ENCODE measurements at places on chromosomes 4 and X.

GRCh38 chr4:130296448-130296847 lies 1200.5 kb downstream of the C4orf33 start:
- no peak for DNase-seq

- DNase-seq: no peak
These were observed 25.7 kb downstream of the SLC39A8 start for GRCh38 chr4:102319594-102319993.

GRCh38 chrX:18721683-18722499 lies 14.4 kb downstream of the PPEF1 start:
- DNase-seq: peak; percentile 48

DNA sequence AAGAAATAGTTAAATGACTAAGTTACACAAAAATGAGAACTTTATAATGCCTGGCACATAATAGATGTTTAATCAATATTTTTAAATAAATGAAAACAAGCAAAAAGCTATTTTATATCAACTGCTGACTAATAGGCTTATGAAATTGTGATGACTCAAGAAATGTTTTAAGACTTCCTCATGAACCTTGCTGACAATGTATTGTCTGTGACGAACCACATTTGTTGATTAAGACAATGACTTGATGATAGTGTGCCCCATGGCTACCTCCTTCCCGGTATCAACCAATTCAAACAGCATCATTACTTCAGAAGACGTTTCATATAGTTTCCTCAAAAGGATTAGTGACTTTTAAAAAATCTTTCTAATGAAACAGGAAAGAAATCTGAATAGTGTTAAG lies 7.9 kb downstream of the CXCL6 start:
- no peak for DNase-seq

DNA sequence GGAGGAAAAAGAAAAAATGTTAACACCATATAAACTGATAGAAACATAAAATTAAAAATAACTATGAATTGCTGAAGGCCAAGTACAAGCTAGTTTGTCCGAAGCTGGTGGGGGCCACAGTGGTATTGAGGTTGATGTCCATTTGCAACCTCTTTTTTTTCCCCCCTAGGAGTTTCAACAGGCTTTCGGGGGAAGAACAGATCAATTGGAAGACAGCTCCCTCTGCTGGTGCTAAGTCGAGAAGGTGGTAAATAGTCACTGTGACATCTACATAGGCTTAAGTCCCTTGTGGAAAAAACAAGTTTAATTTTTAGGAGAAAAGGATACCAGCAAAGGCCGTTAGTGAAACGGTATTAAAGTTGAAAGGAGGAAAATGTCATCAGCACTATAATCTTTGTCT lies 115.7 kb upstream of the ZXDA start:
- DNase-seq: peak; percentile 51

GRCh38 chrX:118493653-118494297 lies 1.8 kb upstream of the DOCK11 start:
- DNase-seq: no peak

GRCh38 chr4:99841129-99841528 lies 24.5 kb downstream of the DAPP1 start:
- DNase-seq: no peak

DNA sequence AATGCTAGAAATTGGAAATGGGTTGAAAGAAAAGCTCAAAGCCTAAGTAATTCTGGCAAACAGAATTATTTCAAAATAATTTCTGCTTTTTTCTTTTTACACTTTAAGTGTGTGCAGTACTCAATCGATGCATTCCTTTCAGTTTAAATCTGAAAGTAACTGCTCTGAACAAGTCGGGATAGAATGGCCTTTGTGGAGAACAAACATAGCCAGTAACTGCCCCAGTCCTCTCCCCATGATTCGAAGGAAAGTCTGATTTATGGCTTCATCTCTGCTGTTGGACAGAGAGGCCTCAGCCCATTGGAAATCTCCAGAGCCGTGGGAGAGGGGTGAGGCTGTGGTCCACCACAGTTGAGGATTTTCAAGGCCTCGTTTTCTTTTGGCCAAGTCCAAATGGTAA lies 174.0 kb upstream of the TLL1 start:
- no peak for DNase-seq

- DNase-seq: no peak
These were observed 21.9 kb upstream of the CYP4V2 start for GRCh38 chr4:186169333-186169944.

DNA sequence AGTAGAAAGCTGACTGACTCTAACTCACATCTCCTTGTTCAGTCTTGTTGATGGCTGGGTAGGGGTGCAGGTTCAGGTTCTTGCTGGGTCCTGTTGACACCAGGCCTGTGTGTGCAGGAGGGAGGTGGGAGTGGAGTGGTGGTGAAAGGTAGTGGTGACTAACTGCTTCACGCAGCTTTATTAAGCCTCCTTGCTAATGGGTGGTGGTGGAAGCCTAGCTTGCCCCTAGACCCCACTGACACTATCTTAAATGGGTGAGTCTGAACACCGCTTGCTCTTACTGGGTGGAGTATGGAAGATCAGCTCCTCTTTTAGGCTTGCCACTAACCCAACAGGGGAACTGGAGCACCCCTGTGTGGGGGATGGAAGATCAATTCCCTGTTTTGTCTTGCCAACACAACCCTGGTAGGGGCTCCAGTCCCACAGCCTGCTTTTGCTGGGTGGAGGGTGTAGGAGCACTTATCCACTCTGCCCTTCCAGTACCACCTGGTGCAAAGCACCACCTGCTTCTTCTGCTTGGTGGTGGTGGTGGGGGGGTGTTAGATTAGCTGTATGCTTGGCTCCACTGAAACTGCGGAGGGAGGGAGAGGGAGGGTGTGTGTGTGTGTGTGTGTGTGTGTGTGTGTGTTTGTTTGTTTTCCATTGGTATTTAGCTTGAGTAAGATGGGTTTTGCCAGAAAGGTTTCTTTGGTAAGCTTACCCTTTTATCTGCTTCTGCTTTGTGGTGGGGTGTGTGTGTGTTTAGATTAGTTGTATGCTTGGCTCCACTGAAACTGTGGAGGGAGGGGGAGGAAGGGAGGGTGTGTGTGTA lies 25.6 kb downstream of the KDM6A start:
- DNase-seq: no peak

DNA sequence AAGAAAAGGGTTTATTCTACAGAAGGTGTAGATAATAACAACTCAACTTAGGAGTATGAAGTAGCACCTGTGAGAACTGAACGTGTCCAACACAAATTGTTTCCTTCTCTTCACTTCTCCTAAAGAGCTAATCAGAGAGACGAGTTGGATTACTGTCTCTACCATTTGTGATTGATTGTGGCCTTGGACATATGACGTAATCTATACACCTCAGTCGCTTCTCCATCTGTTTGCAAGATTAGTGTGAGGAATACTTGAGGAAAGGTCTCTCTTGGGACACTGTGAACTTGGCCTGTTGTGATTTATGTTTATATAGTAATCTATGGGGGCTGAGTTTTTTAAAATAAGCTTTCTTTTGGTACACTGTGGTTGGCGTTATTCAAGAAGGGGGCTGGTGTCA lies 182.0 kb downstream of the ZNF330 start:
- DNase-seq: no peak

GRCh38 chrX:115013705-115014104 lies 3.7 kb downstream of the IL13RA2 start:
- DNase-seq: no peak

GRCh38 chrX:143964549-143964948 lies 80.7 kb downstream of the UBE2NL start:
- no peak for DNase-seq

DNA sequence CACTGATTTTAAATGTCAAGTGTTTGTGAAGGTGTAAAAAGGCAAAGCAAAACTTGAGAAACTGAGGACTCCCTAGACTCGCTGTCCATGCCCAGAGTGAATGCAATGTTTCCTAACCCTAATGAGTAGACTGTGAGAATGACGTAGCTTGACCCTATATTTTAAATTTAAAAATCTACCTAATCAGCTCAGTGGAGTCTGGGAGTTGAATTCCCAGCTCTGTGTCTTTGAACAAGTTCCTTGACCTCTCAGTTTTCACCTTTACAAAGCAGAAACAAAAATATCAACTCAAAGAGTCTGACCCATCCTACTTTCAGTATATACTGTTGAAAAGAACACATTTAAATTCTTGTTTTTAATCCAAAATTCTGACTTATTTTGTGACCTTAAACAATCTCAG lies 2.3 kb downstream of the FGA start:
- no peak for DNase-seq

GRCh38 chr4:80302616-80303223 lies 32.8 kb upstream of the CFAP299 start:
- DNase-seq: no peak

GRCh38 chrX:30161043-30161442 lies 54.3 kb upstream of the MAGEB2 start:
- no peak for DNase-seq

DNA sequence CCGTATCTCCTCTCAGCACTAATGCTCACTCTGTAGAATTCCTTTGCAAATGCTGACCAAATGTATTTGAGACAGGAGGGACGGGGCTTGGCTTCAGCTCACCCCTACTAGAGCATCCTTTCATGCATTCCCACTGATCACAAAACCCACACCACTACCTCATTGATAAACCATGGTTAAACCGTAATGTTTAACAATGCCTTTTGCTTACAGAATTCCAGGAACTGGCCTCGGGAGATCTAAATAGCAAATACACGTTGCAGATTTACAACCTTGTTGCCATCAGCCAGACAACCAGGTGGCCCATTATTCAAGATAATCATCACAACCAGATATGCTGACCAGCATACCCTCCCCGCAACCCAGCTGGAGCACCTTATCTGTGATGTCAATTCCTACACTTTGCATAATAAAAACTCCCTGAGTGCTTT lies 391.9 kb downstream of the KCTD8 start:
- no peak for DNase-seq

GRCh38 chr4:952881-953573 lies 20.3 kb downstream of the DGKQ start:
- no peak for DNase-seq

GRCh38 chr4:174505007-174505406 lies 17.3 kb downstream of the HPGD start:
- DNase-seq: no peak

DNA sequence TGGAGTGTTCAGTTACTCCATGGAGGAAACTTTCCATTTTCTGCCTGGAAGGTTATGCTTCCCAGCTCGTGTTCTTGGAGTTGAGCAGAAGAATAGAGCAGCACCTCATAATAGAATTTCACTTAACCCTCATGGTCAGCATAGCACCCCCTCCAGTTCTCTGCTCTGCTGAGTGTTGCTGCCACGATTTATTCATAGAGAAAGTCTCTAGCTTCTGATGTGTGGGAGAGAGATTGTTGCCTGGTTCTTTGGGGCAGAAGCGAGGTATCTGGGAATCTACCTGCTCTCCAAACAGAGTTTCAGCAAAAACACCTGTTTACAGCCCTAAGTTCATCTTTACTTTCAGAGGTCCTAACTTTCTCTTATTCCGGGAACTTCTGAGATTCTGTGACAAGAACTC lies 3.9 kb upstream of the DTHD1 start:
- DNase-seq: no peak

GRCh38 chrX:123348468-123348867 lies 164.4 kb downstream of the GRIA3 start:
- DNase-seq: no peak

DNA sequence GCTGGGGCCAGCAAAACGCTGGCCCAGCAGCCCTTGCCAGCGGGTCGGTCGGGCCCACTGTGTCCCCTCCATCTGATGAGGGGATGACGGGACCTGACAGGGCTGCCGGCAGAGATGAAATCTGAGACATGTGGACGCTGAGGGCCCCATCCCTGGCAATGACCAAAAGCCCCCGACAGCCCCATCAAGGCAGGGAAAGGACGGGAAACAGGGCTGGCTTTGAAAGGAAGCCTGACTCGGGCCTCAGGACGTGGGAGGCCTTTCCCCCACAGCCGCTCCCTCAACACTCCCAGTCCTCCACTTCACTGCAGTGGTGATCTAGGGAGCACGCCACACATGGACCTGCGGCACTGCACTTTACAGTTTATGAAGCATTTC lies 202.4 kb downstream of the AFAP1 start:
- no peak for DNase-seq

DNA sequence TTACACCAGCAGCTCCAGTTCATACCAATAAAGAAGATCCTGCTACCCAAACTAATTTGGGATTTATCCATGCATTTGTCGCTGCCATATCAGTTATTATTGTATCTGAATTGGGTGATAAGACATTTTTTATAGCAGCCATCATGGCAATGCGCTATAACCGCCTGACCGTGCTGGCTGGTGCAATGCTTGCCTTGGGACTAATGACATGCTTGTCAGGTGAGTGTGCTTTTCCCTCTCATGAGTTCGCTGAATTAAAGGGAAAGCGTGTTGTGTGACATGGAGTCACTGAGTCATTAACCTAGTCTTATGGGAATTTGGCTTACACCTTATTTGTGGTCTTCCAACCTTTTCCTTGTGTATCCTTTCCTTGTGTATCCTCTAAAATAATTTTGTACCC lies 15.9 kb downstream of the TMEM165 start:
- no peak for DNase-seq

- no peak for DNase-seq
These were observed 13.8 kb upstream of the UVSSA start for GRCh38 chr4:1333256-1333655.

GRCh38 chr4:173777921-173778320 lies 247.9 kb upstream of the HAND2 start:
- no peak for DNase-seq

DNA sequence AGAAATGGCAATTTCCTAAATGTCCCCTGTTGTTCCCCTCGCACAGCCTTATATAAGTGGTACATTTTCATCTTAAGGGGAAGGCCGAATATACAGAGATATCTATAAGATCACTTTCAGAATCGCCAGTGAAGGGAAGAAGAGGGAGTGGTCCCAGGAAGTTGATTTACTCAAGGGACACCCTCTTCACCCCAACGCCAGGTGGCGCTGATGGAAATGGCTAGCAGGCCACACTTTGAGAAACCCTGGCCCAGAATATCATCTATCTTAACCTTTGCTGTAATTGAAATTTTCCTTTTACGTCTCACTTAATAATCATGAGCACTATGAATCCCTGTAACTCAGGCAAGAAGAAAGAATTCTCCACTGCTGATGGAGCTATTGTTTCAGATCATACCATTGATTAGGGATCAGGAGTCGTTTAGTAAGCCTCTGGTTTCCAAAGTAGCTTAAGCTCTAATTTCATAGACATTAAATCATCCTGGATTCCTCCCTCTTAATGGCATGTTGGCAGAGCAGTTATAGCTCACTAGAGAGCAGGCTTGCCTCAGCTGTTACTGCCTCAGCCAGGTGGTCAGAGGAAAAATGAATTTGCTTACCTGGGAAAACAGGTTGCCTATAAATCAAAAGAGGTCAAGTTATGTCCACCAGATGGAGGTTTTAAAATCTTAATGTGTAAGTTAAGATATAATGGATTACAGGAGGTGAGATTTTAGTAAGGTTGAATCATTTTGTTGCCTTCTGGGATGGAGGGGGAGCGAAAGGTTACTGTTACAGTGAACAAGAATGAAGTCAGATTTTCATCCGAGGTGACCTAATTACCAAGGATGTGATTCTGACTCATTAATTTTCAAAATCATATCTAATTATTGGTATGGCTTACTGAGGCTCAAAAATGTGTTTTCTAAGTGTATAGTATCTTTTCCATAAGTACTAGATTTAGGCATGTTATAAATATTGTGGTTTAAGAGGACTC lies 941.2 kb upstream of the TENM3 start:
- DNase-seq: no peak

GRCh38 chr4:108612365-108612764 lies 8.0 kb upstream of the RPL34 start:
- no peak for DNase-seq

Measured in head of caudate nucleus (tissue), 42 donors.